ENCODE measurements at places on chromosomes 12 and 14. TPM values are rescaled to one million over a fixed set of nuclear protein-coding genes. Genes with fewer than 3 reads are reported as not detected.

DNA sequence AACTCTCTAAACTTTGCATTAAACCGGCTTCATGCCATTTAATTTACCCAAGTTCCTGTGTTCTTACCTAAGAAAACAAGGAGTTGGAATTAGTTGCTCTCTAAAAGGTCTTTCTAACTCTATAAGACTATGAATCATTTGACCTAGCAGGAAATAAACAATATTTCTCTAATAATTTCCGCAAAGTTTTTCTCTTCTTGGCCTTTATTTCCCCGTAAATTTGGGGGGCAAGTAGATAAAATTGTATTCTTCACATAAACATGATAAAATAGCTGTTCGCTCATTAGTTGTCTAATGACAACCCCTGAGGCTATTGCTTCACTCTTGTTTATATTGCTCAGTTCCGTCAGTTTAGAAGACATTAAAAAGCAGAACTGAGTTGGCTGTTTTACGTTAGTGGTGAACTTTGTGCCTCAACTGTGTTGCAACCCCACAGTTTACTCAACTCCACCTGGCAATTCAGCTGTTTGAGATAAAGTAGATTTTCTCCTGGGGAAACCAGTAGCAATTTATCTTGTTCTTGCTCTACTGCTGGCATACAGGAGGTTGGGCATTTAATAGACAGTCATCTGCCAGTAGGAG, 74.7 kb downstream of the BTG1 start:
- no peak for DNase-seq

- DNase-seq = no peak
Measured at GRCh38 chr14:65263177-65263788, 149.2 kb upstream of the FUT8 start.

DNA sequence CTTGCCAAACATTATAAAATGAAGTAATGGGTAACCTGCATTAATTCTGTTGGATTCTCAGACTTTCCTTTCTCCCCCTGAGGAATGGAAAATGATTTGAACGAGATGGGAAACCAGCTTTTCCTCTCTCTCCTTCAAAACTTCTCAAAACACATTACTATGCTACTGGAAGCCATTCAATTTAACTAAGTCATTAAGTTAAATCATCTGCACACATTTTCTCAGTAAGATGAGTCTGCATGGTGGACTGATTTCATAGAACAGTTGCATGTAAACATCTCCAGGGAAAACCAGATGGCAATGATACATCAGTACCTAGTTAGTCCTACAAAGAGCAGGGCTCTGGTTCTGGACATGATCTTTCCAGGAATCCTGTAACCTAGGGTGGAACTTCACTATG, 59.9 kb downstream of the BMP4 start:
- DNase-seq = no peak

- no peak for DNase-seq
Measured at GRCh38 chr12:91513313-91513712, 330.7 kb upstream of the DCN start.

The CCDC177 gene
- total RNA-seq = not detected

The IL23A gene
- 20.9 TPM for total RNA-seq

- DNase-seq = no peak
Measured at GRCh38 chr14:72559202-72559601, 334.7 kb downstream of the DPF3 start.

GRCh38 chr14:70931008-70931407, 23.7 kb downstream of the PCNX1 start:
- no peak for DNase-seq

GRCh38 chr14:70856851-70857495, 47.7 kb upstream of the MAP3K9 start:
- DNase-seq = no peak

DNA sequence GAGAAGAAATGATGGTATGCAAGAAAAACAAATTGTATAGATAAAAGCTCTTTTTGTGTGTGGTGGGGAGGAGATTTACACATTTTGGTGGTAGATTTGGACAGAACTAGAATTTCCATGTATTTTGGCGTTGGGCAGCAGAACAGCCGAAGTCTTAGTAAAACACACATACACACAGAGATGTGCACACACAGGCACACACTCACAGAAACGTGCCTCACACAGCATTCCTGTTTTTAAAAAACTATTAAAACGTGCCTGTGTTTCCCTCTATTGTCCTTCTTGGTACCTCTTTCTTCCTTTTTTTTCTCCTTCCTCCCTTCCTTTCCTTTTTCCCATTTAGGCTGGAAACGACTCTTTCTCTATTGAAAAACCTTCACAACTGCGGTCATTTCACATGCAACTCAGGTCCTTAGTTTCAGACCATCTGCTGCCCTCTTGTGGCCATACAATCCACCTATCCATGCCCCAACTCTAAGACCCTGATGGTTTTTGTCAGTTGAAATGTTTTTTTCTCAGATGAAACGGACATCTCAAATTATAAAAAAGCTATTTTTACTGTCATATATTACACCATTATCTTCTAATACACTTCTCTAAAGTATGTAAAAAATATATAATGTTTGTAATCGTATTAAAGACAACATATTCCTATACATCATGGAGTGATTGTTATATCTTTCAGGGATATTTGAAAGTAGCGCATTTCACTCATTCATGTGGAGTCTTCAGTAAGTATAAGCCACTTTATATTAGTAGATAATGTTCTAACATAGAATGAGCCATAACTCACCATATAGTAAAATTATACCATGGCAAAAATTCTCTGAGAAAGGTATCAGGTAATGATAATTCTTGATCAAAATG, 386.7 kb upstream of the NOVA1 start:
- DNase-seq = no peak

The DDX51 gene
- 22.0 TPM for total RNA-seq

GRCh38 chr14:76256545-76256944, 104.8 kb downstream of the GPATCH2L start:
- no peak for DNase-seq

The PRR4 gene
- 0.48 TPM for total RNA-seq

DNA sequence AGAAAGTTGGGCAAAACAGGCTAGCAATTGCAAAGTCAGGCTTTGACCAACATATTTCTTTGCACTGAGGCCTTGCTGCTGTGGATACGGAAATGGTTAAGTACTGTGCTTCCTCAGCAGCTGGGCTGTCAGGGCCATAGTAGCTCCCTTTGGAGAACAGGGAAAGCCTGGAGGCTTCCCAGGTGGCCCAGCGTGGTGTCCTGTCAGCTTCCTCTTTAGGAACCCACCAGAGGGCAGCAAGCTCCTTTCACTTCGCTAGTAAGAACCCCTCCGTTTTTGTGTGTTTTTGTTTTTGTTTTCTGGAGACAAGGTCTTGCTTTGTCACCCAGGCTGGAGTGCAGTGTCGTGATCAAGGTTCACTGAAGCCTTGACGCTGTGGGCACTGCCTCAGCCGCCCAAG, 1.7 kb upstream of the CFAP251 start:
- DNase-seq = no peak

- DNase-seq = no peak
Measured at GRCh38 chr12:2286461-2287131, 233.8 kb downstream of the CACNA1C start.

DNA sequence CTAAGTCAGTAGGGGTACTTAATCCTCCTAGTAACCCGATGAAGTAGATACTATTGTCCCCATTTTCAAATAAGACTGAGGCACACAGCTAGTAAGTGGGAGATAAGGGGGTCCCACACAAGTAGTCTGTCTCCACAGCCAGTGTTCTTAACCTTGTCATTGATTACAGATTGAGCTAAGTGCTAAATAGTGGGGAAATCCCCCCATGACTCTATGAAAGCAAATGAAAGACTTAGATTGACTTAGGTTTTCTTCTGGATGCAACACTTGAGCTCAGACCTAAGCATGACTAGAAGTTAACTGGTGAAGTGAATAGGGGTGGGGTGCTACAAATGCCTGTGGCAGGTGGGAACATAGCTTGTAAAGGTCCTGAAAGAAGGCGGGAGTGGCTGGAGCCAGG, 73.8 kb downstream of the SYNE2 start:
- no peak for DNase-seq

DNA sequence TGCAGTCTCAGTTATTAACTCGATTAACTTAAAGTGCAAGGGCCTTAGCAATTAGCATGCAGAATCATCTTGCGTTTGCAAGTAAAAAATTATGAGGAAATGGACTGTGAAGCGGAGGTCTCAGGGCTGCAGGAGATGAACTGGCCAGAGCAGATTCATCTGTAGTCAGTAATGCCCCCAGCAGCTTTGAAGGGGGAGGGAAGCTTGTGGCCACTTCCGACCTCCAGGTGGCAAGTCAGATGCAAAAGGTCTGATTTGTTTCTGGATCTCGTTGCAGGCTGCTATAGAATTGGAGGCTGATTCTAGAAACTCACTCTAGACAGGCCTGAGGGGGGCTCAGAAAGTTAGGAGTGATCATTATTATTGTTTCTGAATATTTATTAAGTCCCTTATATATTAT, 107.4 kb upstream of the RGS6 start:
- no peak for DNase-seq

DNA sequence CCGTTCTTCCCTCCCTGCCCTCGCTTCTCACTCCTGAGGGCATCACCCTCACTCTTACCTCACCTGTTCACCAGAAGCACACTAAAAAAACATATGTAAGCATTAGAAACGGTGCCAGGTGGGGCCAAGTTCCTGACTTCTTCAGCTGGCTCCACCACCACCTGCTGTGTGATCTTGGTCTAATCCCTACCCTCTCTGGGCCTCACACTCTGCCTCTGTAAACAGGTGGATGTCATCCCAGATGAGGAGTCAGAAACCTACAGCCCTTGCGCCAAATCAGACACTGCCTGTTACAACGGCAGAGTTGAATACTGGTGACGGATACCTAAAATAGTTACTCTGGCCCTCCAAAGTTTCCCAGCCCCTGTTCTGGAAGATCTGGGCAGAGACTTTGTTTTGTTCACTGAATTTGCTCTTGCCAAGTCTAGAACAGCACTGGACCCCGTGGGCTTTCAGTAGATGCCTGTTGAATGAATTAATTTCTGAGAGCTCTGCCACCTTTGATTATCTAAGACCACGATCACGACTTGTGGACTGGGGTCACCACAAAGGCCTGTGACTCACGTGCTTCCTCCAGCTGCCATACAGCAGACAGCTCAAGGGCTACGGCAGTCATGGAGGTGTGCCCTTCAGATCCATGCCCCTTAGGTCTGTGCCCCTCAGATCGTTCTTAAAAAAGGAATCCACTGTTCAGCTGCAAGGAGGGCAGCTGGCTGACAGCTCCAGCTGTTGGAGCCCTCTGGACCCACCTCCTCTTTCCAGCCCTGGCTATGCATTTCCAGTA, 71.9 kb downstream of the GSC start:
- no peak for DNase-seq

The TMTC1 gene
- not detected for total RNA-seq

- DNase-seq = no peak
Measured at GRCh38 chr12:128811806-128812205, 12.0 kb downstream of the SLC15A4 start.

- DNase-seq = no peak
Measured at GRCh38 chr12:906062-906585, 43.4 kb downstream of the RAD52 start.

The KRT6C gene
- total RNA-seq = not detected

- no peak for DNase-seq
Measured at GRCh38 chr12:106205208-106206069, 42.4 kb downstream of the CKAP4 start.

GRCh38 chr14:56650979-56651378, 71.4 kb downstream of the TMEM260 start:
- DNase-seq = no peak

DNA sequence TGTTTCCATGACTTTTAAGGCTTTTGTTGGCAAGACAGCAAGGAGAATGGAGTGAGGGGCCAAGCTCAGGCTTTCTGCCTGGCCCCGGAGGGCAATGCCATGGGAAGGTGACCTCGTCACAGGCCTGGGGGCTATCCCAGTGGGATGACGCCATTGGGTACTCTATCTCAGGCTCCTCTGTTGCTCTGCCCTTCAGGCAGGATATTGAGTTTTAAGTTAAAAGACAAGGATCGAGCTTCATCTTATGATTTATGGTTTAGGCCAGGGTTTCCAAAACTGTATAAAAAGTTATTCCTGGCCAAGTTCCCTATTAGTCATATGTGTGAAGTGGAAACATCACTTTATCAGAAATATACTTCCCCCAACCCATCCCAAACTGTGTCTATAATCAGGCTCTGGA, 127.7 kb downstream of the ZFP36L1 start:
- no peak for DNase-seq

The TGFB3 gene
- 2.8 TPM for total RNA-seq

The SRSF9 gene
- total RNA-seq = 148 TPM

The OTX2 gene
- total RNA-seq = not detected

- no peak for DNase-seq
Measured at GRCh38 chr14:103735022-103735421, 19.4 kb downstream of the ZFYVE21 start.

The TOMM20L gene
- not detected for total RNA-seq

The EID3 gene
- total RNA-seq = 8.2 TPM

DNA sequence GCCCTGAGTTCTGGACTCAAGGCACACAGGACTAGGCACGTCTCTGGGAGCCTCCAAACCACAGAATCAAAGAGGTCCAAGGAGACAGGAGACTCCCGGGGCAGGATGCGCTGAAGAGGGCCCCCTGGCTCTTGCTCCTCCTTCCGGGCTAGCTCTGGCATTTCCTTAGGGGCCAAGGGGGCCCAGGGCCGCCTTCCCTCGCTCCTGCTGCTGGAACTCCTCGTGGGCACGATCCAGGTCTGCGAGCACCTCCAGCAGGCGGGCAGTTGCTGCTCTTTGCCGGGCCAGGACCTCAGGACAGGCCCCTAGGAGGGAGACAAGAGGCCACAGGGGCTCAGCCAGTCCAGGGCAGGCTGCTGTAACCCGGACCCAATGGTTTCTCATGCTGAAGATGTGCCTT, 35.8 kb downstream of the RASAL1 start:
- DNase-seq = no peak

The CDH24 gene
- total RNA-seq = 1.1 TPM

GRCh38 chr12:18158774-18159557, 69.0 kb upstream of the RERGL start:
- peak; percentile 53 for DNase-seq

The CLEC4A gene
- 1.8 TPM for total RNA-seq

DNA sequence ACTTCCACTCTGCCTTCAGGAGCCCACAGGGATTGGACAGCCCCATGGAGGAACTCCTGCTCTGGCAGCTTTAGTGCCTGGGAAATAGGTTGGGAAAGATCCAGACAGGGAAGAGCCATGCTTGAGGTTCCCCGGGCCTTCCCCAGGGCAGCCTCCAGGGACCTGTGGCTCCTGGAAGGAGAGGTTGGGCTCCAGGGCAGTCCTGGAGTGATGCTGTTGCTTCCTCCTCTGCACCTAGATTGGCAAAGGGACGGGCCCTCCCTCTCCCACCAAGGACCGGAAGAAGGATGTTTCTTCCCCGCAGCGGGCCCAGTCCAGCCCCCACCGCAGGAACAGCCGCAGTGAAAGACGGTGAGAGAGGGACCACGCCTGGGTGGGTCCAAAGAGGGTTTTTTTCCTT, 16.5 kb downstream of the VASH1 start:
- no peak for DNase-seq

- no peak for DNase-seq
Measured at GRCh38 chr12:87344699-87345098, 684.5 kb downstream of the C12orf50 start.
